ENCODE measurements at places on chromosomes 6 and 20. TPM values are rescaled to one million over a fixed set of nuclear protein-coding genes. Genes with fewer than 3 reads are reported as not detected.

The OR12D3 gene
- polyA plus RNA-seq: not detected

The SAMHD1 gene
- polyA plus RNA-seq: 39.3 TPM

- no peaks in the 10 kb centered on the region for H3K36me3 ChIP-seq
- no peaks in the 10 kb centered on the region for H3K4me1 ChIP-seq
- no peak overlapping the region for H3K27ac ChIP-seq
- no peaks in the 10 kb centered on the region for H3K27me3 ChIP-seq
These were observed 29.4 kb downstream of the LRP11 start for GRCh38 chr6:149834513-149835481.

GRCh38 chr6:133313068-133313467, 71.9 kb downstream of the EYA4 start:
- H3K4me3 ChIP-seq: no peak overlapping the region
- H3K27me3 ChIP-seq: no peaks in the 10 kb centered on the region
- H3K36me3 ChIP-seq: no peaks in the 10 kb centered on the region
- DNase-seq: no peak
- no peaks in the 10 kb centered on the region for H3K4me1 ChIP-seq
- H3K27ac ChIP-seq: no peak overlapping the region

GRCh38 chr20:43942667-43943285, 28.1 kb downstream of the TOX2 start:
- H3K4me3 ChIP-seq: no peak overlapping the region
- no peak overlapping the region for H3K27ac ChIP-seq
- DNase-seq: no peak
- no peaks in the 10 kb centered on the region for H3K4me1 ChIP-seq
